ENCODE measurements at places on chromosomes 1 and 21.

DNA sequence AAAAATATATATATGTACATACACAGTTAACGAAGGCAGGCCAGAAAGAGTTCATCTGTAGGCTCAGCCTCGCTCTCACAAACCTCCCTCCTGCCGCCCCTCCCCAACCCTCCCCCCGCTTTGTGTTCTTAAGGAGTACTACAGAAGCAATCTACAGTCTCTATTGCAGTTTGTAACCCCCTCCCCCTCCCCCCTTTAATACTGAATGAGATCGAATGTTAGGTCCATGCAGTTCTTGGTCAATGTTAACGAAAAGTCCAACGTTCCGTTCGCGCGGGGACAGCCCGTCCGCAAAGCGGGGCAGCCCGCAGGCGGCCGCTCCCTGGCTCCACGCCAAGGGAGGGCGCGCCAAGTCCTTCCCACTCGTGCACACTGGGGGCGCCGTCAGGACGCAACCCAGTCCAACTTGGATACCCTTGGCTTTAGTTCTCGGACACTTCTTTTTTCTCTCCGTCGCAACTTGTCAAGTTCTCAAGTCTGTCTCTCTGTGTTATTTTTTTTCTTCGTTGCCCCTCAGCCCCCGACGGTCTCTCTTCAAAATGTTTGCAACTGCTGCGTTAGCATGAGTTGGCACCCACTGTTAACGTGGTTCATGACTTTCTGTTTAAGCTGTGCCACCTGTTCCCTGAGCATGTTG is 2.2 kb downstream of the JUN start:
- peak; percentile 51 for DNase-seq

GRCh38 chr1:147673406-147673805 is 3.1 kb upstream of the ACP6 start:
- DNase-seq, result no peak

GRCh38 chr21:16678429-16679160 is 834.2 kb upstream of the CXADR start:
- DNase-seq, result no peak

DNA sequence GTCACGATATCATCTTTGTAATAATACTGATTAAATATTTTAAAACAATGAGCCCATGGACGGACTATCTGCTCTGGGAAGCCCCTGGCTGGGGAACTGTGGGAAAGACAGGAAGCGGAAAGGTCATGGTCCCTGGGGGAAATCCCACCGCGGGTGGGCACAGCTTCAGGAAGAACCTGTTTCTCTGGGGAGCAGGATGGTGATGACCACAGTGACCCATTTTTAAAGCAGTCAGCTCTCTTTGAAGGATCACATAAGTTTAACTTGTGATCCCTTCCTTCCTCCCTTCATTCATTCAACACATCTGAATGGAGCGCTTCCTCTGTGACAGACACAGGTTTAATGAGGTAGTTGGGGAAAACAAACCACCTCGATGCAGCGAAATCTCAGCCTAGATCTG is 73.0 kb downstream of the DHRS3 start:
- DNase-seq, result no peak

- DNase-seq, result no peak
These were observed 22.5 kb upstream of the C1QA start for GRCh38 chr1:22613951-22614350.

- DNase-seq, result no peak
These were observed 132.2 kb downstream of the PSMG1 start for GRCh38 chr21:39050841-39051587.

DNA sequence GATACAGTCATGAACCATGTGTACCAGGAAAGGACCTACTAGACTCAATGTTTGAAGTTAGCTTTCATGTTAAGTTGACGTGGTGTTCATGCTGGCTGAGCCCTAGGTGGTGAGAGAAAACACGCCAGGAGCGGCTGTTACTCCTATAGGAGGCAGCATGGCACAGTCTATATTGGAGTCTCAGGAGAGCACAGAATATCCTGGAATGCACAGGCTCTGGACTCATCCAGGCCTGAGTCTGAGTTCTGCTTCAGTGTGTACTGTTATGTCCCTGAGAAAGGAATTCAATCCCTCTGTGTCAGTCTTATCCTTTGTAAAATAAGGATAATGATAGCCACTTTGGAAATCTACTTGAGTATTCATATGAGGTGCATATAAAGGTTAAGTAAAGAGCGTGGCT is 41.2 kb downstream of the DPT start:
- DNase-seq, result no peak

GRCh38 chr1:204493984-204494280 is 673 bp downstream of the PIK3C2B start:
- peak; percentile 70 for DNase-seq

- no peak for DNase-seq
These were observed 113.8 kb upstream of the C8B start for GRCh38 chr1:57079454-57080157.

GRCh38 chr1:220516014-220516721 is 11.8 kb upstream of the MARK1 start:
- DNase-seq, result no peak

- no peak for DNase-seq
These were observed 3.4 kb downstream of the ABCG1 start for GRCh38 chr21:42222386-42222785.

- no peak for DNase-seq
These were observed 133.1 kb downstream of the VAV3 start for GRCh38 chr1:107831921-107832320.

- DNase-seq, result peak; percentile 92
These were observed 20.1 kb downstream of the ECE1 start for GRCh38 chr1:21270086-21270689.
